Activated T-cell treated with anti-CD3 and anti-CD28 coated beads for 4 hours (primary cell): ENCODE measurements at places on chromosomes 12 and 14.
A peak's percentile ranks its signal among the peaks of the same experiment; 100 is the strongest.

DNA sequence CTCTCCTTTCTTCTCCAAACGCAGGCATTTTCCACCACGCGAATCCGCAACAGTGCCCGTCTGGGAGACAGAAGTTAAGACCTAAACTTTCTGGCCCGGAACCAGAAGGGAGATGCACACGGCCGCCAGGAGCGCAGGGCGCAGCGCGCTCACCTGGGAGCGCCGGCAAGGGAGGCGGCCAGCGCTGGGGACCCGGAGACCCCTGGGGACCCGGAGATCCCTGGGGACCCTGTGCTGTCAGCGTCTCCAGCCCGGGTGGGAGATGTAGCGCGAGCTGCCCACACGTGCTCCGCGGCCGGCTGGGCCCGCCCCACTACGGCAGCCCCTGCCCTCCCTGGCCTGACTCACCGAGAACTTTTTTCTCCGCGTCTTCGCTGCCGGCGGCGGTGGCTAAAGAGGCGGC, 620 bp downstream of the YBX3 start:
- peak; percentile 41 for DNase-seq

DNA sequence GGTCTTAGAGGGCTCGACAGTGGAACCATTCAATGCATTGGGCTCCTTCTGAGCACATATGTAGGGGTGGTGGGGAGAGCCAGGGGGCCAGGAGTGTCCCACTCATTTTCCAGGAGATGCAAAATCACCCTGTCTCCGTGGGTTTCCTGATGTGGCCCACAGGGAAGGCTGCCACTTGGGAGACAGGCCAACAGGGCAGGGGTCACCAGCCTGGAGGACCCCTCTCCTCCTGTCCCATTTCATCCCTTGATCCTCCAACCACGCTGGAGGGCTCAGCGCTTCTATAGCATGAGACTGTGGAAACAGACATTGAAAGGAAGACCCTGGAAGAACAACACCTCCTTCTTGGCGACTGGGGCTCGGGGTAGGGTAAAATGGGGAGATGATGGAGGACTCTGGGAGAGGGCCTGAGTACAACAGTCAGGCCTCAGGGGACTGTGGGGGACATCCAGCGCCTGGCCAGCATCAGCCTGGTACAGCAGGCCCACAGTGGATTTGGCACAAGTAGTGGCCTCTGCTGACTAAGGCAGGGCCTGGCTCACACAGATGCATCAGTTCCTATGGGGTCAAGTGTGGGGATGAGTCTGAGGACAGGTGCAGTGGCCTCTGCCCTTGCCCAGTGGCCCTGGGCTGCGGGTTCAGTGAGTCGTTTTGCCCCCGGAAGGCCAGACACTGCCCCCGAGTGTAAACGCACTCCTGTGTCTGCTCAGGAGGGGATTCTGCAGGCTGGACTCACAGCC, 68.0 kb downstream of the PRIMA1 start:
- DNase-seq: no peak

- DNase-seq: no peak
Measured at GRCh38 chr12:54378796-54379397, 5.6 kb downstream of the ZNF385A start.

DNA sequence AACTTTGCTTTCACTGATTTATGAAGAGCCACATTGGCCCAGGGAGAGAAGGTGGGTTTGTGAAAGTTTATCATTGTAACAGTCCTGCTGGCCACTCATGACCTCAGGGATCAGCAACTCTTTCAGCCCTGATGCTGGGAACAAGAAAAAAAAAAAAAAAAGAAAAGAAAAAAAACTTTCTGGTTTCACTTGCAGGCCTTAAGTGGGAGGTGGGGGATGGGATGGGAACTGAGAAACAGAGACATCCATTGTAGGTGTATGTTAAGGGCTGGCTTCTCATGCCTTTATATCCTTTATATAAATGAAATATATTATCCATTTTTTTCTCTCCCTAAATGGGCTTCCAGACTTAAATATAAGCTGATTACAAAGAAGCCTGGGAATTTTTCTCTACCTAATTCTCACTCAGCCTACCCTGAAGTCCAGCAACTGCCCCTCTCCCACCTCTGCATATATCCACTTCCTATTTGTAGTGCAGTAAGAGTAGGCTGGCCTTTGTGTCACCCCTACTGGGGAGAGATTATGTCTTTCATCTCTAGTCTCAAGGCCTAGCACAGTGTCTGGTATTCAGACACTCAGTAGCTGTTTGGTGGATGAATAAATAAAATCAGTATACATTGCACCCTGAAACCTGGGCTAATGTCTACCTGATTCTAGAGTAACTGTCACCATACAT, 187.1 kb downstream of the KICS2 start:
- no peak for DNase-seq

DNA sequence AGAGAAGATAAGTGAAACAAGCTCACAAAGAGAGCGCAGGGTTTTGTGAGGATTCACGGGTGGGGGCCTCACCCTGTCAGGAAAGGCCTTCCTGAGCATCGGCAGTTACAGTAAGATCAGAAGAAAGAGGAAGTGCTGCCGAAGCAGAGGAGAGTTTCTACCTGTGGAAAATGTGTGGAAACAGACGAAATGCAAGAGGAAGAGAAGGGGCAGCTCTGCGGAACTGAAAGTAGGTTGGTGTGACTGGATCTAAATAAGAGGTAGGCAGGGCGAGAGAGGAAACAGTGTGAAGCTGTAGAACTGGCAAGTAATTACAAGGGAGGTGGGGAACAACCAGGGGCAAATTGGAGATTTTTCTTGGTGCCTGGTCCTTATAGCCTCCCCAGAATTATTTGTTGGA, 2.6 kb downstream of the GPR68 start:
- DNase-seq: no peak

DNA sequence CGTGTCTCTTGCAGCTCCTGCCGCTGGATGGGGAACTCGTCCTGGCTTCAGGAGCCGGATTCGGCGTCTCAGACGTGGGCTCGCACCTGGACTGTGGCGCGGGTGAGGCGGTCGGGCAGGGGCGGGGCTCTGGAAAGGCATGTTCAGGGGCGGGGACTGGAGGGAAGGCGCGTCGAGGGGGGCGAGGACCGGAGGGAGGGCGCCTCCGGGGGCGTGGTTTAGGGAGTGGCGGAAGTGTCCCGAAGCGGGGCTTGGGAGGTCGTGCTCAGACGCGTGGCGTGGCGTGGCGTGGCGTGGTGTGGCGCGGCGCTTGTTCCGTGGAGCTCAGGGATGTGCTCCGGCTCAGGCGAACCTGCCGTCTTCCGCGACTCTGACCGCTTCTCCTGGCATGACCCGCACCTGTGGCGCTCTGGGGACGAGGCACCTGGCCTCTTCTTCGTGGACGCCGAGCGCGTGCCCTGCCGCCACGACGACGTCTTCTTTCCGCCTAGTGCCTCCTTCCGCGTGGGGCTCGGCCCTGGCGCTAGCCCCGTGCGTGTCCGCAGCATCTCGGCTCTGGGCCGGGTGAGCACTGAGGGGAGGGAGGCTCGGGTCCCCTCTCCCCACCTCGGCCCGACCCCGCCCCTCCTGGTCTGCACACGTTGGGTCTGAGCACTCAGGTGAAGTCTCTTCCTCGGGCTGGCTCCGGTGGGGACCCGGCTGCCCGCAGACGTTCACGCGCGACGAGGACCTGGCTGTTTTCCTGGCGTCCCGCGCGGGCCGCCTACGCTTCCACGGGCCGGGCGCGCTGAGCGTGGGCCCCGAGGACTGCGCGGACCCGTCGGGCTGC, 6.2 kb downstream of the AMN start:
- peak; percentile 73 for DNase-seq

DNA sequence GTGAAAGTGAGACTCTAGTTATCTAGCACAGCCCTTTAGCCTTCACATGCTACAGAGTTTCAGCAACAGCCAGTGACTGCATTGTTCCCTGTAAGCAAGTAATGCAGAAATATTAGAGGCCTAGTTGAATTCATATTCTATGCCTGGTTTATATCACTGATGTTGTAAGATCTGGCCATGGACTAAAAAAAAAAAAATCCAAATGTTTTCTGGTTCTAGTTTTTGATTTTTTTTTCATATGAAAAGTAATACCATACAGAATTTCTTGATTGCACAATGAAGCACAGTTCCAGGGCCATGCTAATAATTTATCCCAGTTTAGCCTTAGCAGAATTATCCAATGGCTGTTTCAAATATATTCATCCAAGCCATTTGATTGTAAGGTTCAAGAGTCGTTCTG, 341.5 kb upstream of the DDHD1 start:
- no peak for DNase-seq

GRCh38 chr12:12899530-12900380, 8.4 kb downstream of the GPRC5A start:
- DNase-seq: no peak

DNA sequence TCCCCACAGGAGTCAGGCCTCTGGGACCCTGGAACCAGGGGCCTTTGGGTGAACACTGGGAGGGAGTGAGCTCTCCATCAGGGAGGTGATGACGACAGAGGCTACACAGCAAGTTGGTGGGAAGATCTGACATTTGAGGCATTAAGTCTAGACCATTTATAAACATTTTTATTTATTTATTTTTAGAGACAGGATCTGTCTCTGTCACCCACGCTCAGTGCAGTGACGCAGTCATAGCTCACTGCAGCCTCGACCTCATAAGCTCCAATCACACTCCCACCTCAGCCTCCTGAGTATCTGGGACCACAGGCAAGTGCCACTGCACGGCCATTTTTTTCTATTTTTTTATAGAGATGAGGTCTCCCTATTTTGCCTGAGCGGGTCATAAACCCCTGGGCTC, 53.6 kb downstream of the TEAD4 start:
- DNase-seq: no peak

- no peak for DNase-seq
Measured at GRCh38 chr14:28142400-28143015, 624.1 kb upstream of the FOXG1 start.
